Tongue (tissue), 3 donors: ENCODE measurements at places on chromosomes 3 and 15. TPM values are rescaled to one million over a fixed set of nuclear protein-coding genes. Genes with fewer than 3 reads are reported as not detected.

SATB1 gene
- total RNA-seq = 50.3 TPM

SUMF1 gene
- total RNA-seq = 55.4 TPM

ZNF385D gene
- 5.4 TPM for total RNA-seq

FBXL22 gene
- total RNA-seq = 21.7 TPM

GOLGA8H gene
- total RNA-seq = 1.0 TPM

LRRN1 gene
- total RNA-seq = 48.5 TPM

GATA2 gene
- 6.3 TPM for total RNA-seq

DNA sequence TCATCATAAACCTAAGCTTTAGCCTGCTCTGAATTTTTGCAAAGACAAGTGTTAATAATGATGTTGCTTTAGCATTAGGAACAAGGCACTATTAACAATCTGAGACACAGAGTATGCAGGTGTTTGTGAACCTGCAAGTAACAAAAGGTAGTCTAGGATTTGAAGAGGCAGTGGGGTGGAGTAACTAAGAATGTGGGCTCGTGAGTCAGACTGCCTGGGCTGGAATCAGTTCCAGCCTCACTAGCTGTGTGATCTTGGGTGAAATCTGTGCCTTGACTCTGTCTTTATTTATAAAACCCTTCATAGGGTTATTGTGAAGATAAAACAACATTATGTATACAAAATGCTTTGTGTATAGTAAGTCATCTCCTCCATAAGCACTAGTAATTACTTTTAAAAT lies 610.6 kb upstream of the CFAP20DC start:
- no peak for DNase-seq

GRCh38 chr15:59367022-59367451 lies 5.6 kb downstream of the MYO1E start:
- no peak for DNase-seq

GRCh38 chr3:108281670-108282069 lies 14.7 kb upstream of the HHLA2 start:
- no peak for DNase-seq

DNA sequence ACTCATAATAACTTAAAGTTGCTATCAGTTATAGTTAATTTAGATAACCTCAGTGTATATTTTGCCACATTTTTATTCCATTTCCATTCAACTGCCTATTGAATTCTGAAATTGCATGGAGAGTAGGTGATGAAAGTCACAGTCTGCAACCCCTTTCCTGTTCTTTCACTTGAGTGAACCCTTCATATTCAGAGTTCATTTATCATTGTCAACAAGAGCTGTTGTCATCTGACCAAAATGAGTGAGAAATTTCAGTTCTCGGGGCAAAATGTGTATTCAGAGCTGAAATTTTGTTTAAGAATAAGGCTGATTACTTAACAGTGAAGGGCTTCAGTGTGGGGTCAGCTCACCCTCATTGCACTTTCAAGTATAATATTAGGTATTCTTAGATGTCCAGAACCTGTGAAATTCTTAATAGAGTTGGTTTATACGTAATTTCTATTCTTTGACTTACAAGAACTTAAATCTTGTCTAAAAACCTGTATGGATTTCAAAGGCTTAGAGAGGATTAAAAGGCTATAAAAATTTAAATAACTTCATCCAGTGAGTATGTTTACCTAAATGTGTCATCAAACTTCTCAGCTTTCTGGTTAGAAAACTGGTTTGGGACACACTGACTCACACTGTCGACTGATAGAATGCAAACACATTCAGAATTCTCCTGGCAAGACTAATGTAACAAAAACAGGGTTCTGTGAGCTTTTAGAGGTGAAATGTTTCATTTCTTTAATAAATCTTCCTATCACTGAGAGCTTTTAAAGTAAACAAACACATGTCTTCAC lies 92.2 kb downstream of the CMSS1 start:
- peak; percentile 35 for DNase-seq

- DNase-seq = no peak
Observed at GRCh38 chr15:80667936-80668335, 27.2 kb upstream of the ABHD17C start.

- DNase-seq = no peak
Observed at GRCh38 chr3:17798000-17798399, 55.6 kb upstream of the TBC1D5 start.

GRCh38 chr3:26118165-26118564 lies 328.3 kb downstream of the OXSM start:
- DNase-seq = no peak

- DNase-seq = no peak
Observed at GRCh38 chr3:10205451-10206165, 40.9 kb downstream of the IRAK2 start.

- no peak for DNase-seq
Observed at GRCh38 chr3:143201870-143202752, 82.5 kb downstream of the CHST2 start.

- no peak for DNase-seq
Observed at GRCh38 chr3:62139957-62140356, 233.4 kb downstream of the FEZF2 start.

DNA sequence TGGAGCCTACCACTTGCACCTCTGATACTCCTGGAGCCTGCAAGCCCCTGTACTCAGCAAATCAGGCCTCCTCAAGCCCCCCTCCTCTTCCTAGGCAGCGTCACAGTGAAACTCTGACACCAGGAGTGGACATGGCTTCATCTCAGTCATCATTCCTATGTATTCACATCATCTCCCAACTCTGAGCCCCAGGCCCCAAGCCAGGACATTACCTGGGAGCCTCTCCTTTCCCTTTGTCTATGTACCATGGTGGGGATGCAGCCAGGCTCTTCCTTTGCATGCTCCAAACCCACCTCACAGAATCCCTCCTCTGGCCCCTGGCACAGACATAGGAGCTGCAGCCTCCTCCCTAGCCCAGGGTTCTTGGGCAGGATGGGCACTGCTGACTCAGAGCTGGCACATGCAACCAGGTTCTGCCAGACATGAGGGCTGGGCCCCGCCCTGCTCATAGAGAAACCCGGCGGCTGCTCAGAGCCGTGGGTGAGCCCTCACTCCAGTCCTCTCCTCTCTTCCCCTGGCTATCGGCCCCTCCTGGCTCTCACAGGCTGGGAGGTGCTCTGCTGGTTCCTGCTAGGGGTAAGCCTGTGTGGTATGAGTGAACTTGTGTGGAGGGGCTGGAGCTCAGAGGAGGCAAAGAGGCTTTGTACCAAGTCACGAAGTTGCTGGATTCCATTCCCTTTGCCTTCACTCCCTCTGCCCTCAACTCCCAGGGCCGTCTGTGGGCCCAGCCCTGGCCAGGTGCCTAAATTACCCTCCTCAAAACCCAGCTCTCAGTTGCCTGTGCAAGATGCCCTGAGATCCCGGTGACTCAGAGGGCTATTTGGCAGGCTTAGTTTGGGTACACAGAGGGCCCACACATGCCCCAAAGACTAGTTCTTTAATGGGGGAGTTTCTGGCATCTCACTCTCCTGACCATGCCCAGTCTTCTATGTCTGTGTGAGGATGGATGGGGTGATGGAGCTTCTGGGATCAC lies 1.9 kb upstream of the PLCD1 start:
- peak; percentile 51 for DNase-seq

- no peak for DNase-seq
Observed at GRCh38 chr3:193815246-193816027, 222.4 kb downstream of the OPA1 start.

- DNase-seq = no peak
Observed at GRCh38 chr15:56472278-56472677, 7.3 kb upstream of the MNS1 start.

- peak; percentile 45 for DNase-seq
Observed at GRCh38 chr3:32508711-32509110, 6.1 kb upstream of the CMTM6 start.

DNA sequence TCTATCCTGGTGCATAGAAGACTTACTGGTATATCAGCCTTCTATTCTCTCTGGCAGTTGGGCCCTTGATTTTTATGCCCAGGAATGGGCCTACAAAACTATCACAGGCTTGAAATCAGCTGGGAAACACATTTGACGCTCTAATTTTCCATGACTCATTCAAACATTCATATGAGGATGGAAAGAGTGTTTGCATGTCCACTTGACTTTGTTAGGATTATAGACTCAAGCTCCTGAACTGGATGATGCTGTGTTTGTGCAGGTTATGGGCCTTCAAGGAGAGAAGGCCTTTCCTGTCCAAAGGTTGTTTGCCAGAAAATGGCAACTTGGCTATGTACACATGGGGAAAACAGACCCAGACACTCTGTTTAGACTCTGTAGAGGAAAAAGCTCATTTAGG lies 219.9 kb downstream of the GAP43 start:
- DNase-seq = no peak

GRCh38 chr3:134419214-134419959 lies 45.1 kb upstream of the AMOTL2 start:
- peak; percentile 53 for DNase-seq

DNA sequence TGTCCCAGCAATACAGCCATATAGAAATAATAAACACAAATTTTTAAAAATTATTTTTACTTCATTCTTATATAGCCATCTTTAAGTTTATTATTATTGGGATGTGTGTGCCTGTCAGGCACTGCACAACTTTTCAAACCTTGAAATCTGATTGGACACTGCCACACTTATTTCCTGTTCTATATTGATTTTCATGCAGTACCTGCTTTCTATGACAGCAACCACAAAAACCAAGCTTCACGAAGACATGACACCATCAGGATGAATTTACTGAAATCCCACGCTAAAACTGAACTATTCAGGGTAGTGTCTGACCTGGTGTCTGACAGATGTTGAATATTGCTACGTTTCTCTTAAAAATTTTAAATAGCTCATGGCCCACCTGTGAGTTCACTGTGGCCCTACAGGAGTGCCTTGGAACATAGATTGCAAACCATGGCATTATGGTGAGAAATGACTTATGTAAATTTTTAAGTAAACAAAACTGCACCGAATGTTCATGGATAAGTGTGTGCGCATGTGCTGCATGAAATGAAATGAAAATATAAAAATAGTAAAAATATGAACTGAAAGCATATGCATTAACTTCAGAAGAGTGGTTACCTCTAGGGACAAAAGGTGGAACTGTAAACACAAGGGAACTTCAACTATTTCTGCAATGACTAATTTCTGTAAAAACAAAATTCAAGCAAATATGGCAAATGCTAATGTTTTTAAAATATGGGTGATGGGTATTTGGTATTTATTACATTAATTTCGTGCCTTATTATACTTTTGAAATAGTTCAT lies 152.3 kb downstream of the ZBTB20 start:
- DNase-seq = no peak

DNA sequence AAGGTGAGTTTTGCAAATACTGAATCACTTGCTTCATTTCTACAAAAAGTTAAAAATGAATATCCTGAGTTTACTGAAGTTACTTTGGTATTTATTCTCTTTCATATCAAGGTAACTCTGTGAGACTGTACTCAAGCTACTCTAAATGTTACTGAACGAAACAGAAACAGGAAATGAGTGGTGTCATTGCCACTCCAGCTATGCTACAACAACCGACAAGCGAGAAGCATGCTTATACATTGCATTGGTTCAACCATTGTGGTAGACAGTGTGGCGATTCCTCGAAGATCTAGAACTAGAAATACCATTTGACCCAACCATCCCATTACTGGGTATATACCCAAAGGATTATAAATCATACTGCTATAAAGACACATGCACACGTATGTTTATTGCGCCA lies 313.2 kb upstream of the THBS1 start:
- DNase-seq = no peak

DNA sequence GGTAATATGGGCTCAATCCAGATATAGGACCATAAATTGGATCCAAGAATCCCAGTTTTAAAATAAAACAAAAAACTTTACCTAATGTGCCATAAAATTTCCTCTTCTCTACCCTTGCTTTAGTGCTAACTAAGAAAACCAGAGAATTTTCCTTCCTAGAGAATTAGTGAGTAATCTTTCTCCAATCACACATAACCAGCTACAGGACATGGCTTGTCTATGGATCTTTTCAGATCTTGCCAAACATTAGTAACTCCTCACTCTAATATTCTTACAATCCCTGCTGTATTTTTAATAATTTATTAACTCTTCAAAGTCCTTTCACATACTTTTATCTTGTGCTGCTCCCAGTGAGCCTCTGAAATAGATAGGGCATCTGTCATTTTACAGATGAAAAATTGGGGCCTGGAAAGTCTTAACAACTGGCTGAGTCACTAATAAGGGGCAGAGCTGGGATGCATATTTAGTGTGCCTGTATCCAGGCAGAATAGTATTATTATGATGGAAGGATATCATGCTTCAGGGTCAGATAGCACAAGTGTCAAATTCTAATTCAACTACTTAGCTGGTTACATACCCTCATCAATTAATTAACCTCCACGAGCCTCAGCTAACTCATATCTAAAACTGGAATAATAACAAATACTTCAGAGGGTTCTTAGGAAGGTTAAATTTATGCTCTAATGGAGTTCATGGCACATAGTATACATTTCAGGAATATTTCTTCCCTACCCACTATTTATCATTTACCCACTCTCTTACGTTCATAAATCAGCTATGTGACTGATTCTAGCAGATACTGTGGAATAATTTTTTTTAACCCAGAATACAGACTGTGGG lies 5.6 kb downstream of the ZBED2 start:
- no peak for DNase-seq

DNA sequence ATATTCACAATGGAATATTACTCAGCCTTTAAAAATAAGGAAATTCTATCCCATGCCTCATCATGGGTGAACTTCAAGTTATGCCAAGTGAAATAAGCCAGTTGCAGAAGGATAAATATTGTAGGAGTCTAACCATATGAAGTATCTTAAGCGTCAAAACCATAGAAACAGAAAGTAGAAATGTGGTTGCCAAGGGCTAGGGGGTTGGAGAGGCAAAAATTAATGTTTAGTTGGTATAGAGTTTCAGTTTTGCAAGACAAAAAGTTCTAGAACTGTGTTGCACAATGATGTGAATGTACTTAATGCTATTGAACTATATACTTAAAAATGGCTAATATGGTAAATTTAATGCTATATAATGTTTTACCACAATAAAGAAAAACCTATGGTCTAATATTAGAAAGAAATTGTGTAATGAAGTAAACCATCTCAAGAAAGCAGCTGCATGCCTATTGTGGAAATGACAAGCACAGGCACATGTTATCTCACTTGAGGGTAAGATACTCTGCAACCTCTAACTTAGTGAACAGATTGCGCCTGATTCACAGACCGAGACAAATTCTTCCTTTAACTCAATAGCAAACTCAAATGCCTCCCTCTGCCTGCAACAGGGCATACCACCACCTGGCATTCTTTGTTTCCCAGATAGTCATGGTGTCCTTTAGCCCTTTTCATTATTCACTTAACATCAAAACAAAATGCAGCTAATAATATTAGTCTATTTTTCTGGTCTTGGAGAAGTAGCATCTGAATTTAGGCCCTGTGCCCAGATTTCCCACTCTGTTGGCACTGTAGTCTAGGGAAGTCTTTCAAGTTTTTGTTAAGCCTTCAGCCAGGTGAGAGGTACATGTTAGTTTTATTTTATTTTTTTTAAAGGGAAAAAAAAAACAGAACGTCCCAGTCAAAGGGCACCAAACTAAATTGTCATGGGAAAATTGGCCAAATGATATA lies 80.2 kb upstream of the ACP3 start:
- no peak for DNase-seq
